ELF-1 (cell line): ENCODE measurements at places on chromosomes 11 and 22.

DNA sequence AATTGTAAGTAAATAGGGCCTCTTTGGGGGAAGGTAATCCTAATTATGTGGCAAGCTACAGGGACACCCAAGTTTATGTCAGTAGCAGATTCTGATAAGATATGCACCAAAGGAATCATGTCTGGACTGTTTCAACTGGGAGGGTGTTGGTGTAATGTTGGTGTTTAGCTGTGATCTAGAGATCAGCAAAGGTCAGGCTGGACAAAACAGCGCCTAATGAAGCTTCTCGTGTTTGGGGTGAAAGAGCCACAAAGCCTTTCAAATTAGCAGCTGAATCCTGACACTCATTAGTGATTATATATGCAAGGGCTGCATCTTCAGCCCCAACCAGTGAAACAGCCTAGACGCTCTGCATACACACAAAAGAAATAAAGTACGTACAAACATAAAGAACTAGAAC is 106.3 kb downstream of the MPPED2 start:
- DNase-seq = peak; percentile 30

- DNase-seq = peak; percentile 86
Observed at GRCh38 chr11:119337581-119338317, 2.9 kb downstream of the C1QTNF5 start.

DNA sequence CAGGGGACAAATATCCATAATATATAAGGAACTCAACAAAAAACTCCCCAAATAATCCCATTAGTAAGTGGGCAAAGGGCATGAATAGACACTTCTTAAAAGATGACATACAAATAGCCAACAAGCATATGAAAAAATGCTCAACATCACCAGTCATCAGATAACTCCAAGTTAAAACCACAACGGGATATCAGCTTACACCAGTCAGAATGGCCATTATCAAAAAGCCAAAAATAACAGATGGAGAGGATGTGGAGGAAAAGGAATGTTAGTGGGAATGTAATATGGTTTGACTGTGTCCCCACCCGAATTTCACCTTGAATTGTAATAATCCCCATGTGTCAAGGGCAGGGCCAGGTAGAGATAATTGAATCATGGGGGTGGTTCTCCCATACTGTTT is 350.1 kb downstream of the GUCY1A2 start:
- DNase-seq = no peak

DNA sequence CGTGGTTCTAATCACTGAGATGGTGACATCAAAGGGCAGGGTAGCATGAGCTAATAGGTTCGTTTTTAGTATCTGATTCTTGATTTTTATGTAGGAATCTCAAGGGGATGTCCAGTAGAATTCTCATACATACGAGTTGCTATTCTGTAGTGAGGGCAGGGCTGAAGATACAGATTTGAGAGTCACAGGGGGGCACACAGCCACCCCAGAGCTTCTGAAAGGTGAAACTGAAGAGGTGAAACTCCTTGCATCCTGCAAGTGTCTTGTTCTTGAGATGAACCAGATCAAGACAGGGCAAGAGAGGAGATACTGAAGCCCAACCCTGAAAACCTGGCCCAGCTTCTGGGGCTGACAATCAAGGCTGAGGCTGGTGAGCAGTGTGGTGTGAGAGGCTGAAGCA is 35.6 kb upstream of the TMEM123 start:
- no peak for DNase-seq

- no peak for DNase-seq
Observed at GRCh38 chr22:29748248-29748893, 18.4 kb downstream of the ZMAT5 start.

DNA sequence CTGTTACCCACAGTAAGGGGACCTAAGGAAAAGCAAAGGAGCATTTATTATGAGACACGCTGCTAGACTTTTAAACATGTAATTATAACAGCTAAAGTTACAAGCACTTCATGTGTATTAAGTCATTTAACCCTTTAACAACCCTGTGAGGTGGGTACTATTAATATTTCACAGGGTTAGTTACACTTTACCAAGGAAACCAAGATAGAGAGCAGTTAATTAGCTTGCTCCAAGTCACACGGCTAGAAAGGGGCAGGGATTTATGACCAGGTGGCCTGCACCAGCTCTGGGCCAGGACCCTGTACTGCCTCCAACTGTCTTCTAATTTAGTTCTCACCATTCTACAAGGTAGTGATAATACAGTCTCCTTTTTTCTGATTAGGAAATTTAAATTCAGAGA is 74.9 kb downstream of the RPL27A start:
- DNase-seq = no peak

DNA sequence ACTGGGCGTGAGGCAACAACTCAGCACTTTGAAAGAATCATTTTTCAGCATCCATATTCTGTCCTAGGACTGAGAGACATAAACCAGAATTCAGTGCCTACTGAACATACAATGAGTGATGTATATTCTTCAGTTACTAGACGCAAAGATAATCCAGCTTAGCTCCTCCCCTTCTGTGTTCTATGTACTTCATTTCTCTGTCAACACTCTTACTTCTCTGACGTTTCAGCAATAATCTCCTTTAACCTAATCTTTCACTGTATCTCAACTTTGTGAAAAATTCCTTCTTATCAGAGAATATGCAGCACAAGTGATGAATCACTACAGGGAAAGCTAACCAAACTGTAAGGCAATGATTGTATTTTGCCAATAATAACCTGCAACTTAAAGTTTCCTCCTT is 2.5 kb upstream of the OR51B5 start:
- DNase-seq = no peak

GRCh38 chr11:2314136-2314524 is 12.3 kb downstream of the TSPAN32 start:
- DNase-seq = no peak

- DNase-seq = no peak
Observed at GRCh38 chr22:38069372-38070249, 12.4 kb downstream of the PICK1 start.

DNA sequence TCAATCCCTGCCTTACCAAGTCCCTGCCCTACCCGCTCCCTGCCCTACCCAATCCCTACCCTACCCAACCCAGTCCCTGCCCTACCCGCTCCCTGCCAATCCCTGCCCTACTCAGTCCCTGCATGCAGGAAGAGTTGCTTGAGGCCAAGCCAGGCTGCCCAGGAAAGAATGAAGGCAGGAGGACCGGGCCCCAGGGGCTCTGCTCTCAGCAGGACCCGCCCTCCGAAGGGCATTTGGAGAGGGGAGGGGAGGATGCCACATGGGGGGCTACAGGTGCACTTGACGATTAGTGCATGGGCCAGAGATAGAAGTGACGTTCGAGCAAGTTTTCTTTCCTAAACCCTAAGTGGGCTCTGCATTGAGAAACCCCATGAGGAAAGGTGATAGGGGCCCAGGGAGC is 581.2 kb downstream of the TBC1D22A start:
- no peak for DNase-seq

DNA sequence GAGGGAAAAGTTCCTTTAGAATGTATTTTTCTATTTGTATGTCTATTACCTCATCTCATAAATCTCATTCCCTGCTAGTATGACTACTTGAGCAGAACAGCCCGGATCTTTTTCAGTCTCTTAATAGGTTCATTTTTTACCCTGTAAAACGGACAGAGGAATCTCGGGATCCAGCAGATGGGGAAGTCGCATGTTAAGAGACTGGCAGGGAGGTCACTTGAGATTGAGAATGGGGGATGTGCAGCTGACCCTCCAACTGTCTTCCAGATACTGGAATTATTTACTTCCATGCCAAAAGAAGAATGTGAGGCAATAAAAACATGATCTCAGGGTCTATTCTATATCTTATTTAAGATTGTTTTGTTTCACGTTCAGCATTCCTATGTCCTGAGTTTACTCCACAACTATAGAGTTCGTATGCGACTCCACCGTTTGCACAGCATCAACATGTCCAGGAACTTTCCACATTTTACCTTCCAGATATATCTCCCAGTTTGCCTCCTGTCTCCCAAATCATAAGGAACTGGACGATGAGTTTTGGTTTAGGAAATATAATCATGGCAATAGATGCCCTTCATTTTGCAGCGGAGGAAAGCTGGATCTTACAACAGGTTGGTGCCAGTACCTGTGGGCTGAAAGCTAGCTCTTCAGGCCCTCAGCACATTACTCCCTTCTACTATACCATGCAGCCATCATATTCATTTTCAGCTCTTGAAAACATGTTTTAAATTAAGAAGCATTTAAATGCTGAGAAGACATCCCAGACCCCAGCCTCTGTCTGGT is 181.5 kb downstream of the MAML2 start:
- no peak for DNase-seq

DNA sequence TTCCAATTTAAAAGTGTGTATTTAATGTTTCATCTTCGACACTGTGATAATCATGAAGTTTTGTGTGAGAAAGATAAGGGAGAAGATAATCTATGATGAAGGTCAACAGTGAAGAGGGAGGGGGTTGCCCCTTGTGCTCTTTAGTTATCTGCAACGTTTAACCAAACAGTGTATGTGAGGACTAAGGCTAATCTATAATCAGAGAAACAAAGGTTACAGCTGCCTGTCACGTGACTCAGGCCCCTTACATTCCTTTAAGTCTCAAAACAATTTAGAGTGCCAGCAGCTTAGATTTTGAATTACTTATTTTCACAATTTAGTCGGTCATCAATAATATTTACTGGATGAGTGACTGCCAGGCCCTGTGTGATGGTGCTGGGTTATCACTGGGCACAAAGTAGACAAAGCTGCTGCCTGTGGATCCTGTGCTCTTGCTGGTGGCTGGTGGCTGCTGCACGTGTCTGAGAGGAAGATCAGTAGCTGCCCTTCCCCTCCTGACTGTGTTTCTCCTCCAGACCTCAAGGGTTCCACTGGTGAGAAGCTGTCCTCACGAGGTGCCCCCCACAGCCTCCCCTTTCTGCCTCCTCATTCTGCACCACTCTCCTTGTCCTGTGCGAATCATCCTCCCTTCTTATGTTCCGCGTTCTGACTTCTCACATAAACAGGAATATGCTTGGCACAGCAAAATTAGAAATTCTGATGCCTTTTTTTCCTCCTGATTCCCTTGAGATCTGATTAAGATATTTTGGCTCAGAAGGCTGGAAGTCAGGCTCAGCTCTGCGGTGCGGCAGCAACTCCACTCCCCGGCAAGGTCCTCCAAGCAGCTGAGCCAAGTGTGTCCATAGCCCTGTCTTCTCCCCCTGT is 331.1 kb upstream of the B3GAT1 start:
- DNase-seq = no peak

DNA sequence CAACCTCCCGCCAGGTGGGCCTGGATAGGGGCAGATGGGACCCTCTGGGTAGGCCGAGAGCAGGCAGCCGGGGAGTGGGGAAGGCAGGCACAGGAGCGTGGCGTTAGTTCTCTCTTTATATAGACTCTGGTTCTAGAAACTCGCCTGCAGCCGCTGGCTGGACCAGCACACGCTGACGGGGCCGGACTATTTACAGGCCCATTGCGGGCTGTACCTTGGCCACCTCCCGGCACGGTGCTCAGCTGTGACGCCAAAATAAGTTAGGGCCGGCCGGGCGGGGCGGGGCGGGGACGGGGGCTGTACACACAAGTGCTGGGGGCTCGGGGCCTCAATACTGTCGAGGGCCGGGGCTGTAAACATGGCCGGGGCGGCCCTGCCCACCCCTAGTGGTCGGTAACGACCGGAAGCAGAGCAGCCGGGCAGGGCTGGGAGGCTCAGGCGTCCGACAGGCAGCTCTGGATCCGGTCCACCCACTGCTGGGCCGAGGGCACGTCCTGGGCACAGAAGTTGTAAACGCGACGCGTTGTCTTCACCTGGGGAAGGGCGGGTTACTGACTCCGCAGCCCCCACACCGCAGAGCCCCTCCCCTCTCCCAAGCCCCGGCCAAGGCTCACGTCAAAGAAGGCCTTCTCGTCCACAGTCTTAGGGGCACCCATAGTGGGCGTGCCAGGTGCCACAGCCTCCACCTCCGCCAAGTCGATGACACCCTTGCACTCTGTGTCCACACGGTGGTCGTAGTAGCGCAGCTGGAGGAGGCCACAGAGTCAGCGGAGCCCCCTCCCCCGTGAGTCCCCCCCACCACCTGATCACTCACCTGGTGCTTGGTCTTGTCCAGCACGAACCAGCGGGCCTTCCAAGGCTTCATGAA is 27.9 kb downstream of the SBF1 start:
- no peak for DNase-seq

- no peak for DNase-seq
Observed at GRCh38 chr22:27340047-27340446, 461.5 kb downstream of the MN1 start.

GRCh38 chr22:29334696-29335344 is 19.3 kb upstream of the RASL10A start:
- DNase-seq = no peak

DNA sequence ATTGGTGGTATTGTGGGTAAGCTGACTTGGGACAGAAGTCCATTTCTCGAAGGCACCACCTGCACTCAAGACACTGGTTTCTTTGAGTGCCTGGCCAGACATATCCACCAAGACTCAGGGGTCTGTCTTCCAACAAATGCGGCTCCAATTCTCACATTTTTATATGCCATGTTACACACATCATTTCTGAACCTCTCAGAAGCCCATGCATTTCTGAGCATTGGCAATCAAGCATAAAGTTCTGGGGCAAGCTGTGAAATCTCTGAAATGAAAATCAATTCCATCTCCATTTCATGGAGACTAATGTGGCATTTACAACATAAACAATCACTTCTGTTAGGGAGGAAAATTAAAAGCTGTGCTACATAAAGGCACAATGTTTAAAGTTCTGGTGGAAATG is 243.7 kb downstream of the KIRREL3 start:
- no peak for DNase-seq

DNA sequence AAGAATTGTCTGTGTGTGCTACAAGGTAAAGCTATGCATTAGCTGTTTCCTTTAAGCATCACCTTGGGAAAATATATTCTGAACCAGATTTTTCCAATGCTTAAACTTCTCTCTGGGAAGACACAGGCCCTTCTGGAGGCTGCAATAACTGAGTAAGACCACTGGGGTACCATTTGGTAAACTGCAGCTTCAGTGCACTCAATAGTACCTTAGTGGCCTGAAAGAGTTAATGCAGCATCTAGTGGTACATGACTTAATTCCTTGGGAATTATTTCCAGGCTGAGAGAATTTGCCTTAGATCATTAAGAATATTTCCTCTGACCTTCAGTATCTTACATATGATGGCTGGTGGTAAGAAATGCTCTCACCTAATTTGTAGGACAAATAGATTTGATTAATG is 727.4 kb downstream of the DLG2 start:
- no peak for DNase-seq

DNA sequence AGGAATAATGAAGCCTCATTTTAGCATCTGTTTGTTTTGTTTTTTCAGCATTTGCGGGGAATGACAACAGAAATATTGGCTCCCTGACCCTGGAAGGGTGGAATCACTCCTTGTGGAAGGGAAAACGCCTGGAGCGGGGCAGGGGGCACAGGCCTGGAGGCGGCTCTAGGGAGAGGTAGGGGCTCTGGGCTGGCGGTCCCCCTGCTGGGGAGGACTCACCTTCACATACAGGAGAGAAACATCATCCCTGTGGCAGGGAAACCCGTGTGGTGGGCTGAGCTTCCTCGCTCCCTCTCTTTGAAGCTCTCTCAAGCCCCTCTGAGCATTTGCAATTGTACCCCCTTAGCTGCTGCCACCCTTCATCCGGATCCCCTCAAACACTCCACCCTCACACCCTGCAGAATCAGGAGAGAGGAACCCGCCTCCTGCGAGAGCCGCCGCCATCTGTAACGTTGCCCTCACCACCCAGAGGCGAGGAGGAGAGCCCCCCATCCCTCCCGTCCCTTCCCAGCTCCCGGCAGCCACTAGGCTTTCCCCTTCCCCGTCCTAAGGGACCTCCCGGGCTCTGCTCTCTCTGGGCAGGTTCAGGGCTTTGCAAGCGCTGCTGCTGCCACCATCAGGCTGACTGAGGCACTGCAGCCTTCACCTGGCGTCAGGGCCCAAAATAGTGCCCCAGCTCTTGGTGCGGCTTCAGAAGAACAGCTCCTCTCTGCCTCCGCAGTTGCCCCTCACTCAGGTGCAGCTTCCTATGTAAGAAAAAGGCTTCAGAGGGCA is 10.4 kb downstream of the KIRREL3 start:
- peak; percentile 97 for DNase-seq

- DNase-seq = no peak
Observed at GRCh38 chr11:96132437-96132836, 208.5 kb upstream of the MTMR2 start.
